HEK293T (cell line): ENCODE measurements at places on chromosomes 2 and 18.

- DNase-seq = no peak
Measured at GRCh38 chr2:171711351-171711750, 24.1 kb downstream of the DYNC1I2 start.

- DNase-seq = no peak
Measured at GRCh38 chr2:74812787-74813590, 20.9 kb upstream of the HK2 start.

DNA sequence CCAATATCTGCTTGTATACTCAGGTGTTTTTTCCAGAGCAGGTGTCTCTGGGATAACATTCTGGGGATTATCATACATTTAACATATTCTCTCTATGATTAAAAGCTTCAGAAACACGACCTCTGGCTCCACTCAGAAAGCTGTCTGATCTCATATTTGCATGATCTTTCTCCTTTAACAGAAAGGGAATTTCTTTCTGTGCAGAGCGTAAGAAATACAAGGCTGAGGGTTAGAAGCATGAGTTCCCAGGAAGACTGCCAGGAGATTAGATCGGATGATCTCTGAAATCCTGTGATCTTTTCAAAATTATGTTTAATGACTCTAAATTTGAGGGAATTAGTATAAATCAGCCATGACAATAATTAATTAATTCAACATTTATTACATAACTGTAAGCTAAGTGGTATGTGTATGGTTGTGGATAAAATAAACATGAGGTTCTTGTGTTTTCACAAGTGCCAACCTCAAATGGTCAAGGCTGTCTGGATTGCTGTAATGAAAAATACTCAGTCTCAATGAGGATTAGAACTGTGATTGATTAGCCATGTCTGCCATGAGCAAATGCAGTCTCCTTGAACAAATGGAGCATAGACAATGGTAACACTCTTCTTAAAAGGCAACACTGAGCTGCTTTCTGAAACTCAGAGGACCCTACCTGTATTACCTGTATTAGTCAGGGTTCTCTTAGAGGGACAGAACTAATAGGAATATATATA lies 304.9 kb downstream of the STK39 start:
- no peak for DNase-seq

DNA sequence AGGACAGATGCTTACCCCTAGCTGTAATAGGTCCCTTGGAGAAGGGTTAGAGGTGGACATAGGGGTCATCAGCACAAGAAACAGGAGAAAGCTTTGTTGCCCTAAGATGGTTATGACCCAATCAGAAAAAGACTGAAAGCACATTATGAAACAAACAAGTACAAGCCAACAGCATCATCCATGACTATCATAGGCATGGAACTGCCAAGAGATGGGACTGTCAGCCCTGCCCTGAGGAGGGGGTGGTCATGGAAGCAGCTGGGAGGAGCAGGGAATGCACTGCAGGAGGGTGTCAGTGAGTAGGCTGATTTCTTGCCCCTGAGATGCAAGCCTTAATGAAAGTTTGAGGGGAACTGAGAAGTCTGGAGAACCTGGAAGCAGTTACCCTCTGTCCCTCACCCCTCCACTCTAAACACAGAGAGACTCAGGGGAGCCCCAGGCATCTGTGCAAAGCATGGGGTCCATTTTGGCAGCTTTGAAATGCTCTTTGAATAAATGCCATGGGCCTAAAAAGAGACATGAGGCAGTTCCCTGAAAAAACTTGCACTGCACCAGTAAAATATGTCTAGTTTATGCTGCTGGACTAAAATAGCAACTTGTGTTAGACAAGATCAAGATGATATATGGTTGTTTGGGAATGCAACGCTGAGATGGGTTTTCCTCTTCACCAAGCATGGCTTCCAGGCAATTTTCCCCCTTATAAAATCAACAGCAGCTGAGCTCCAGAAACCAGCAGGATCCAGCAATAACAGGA lies 122.7 kb upstream of the ZFP36L2 start:
- DNase-seq = no peak

- no peak for DNase-seq
Measured at GRCh38 chr2:237962432-237963084, 4.3 kb upstream of the UBE2F start.

- DNase-seq = no peak
Measured at GRCh38 chr2:65053199-65053598, 3.0 kb upstream of the CEP68 start.

- DNase-seq = no peak
Measured at GRCh38 chr2:53641290-53641689, 126.3 kb upstream of the CHAC2 start.

DNA sequence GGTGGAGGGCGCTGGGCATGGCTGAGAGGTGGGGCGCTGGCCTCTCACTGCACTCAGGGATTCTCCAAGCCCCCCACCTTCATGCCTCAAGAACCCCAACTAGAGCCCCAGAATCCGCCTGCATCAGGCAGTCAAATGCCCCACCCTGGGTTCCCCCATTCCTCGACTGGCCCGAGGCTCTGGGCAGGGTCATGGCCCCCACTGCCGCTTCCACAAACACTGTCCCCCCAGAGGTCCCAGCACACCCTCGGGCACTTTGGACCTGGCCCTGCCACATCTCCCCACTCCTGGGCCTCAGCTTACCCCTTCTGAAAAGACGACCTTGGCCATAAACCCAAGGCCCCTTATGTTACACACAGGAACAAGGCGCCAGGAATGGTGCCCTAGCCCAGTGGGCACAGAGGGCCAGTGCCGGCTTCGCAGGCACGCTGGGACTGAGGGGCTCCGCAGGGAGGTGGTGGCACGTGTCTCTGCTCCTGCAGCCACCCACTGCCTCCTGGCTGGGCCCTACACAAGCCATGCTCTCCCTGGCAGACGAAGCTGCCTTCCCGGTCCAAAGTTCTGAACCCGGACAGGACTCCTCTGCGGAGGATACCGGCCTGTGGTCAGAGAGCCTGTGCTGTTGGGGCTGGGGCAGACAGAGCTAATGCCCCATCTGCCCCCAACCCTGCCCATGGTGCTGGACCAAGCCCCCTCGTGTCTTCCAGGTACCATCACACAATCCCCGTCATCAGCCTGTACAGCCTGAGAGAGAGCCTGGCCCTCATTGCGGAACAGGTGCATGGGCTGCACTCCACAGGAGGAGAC lies 6.8 kb downstream of the AGXT start:
- DNase-seq = no peak

DNA sequence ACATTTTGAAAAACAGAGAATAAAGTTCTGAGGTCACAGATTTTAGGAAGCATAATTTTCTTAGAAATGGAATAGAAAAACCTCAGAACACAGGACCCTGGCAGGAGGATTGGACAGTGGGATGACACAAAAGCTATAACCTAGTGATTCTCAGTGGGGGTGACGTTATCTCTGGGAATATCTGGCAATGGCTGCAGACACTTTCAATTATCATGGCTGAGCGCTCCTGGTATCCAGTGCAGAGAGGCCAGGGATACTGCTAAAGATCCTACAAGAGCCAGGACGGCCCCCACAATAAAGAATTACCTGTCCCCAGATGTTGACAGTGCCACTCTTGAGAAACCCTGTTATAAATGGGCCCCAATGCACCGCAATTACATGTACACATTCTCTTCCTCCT lies 117.2 kb upstream of the SPRED2 start:
- DNase-seq = no peak

GRCh38 chr2:43414586-43415135 lies 181.2 kb downstream of the THADA start:
- DNase-seq = no peak

- DNase-seq = no peak
Measured at GRCh38 chr2:45872211-45872610, 220.7 kb downstream of the PRKCE start.

- no peak for DNase-seq
Measured at GRCh38 chr2:23436346-23437098, 51.5 kb downstream of the KLHL29 start.

DNA sequence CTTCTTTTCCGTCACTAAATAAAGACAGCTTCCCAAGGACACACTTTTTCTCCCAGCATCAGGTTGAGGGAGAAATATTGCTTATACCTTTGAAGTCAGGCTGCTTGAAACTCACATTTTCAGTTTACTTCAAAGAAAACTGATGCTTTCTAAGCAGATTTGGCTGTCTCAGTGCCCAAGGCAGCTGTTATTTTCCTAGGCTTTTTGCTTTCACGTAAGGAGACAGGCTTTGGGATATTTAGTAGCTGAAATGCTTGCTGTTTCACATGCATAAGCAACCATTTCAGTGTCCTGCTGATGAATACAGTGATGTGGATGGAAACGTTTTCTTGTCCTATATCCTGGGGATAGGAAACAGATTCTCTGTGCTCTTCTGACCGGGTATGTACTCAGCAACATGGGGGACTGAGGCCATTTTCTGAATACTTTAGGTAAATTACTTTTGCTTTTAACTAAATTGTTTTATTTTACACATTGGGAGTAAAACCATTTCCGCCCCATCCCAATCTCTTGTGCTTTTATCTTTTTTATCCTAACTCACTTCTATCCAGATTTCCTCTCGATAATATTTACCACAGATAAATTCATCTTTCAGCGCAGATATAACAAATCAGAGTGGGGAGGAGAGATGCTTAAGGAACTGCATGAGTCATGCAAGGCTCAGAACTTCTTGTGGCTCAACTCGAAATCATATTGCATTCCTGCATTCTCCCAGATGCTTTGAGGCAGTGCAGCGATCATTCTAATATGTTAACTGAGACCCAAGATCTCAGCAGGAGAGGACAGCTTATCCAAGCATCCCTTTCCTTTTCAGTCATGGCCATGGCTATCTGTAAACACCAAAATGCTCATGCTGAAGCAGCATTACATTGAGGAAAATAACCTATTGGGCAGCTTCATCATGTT lies 22.2 kb downstream of the GALR1 start:
- no peak for DNase-seq

GRCh38 chr2:72694715-72695496 lies 130.9 kb downstream of the EXOC6B start:
- peak; percentile 33 for DNase-seq

DNA sequence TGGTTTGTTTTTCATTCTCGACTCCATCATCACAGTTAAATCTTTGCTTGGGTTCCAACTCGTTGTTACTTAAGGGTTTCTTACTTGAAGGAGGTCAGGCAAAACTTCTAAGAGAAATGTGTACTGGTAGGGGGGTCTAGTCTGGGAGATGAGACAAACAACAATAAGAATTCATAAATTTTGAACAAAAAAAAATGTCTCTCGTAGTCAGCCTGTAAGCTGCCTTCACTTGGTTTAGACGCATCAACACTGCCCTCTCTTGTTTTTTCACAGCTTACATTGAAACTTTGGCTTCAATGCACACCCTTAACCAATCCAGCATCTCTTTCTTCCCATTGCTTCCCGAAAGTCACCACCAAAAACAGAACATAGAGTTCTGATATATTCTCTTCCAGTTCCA lies 576.4 kb upstream of the PIK3C3 start:
- peak; percentile 5 for DNase-seq

GRCh38 chr2:36512705-36513104 lies 85.3 kb downstream of the FEZ2 start:
- DNase-seq = no peak
